ENCODE measurements at places on chromosomes 2 and 18.

- DNase-seq = peak; percentile 8
Measured at GRCh38 chr18:32301976-32302743, 112.3 kb downstream of the MEP1B start.

DNA sequence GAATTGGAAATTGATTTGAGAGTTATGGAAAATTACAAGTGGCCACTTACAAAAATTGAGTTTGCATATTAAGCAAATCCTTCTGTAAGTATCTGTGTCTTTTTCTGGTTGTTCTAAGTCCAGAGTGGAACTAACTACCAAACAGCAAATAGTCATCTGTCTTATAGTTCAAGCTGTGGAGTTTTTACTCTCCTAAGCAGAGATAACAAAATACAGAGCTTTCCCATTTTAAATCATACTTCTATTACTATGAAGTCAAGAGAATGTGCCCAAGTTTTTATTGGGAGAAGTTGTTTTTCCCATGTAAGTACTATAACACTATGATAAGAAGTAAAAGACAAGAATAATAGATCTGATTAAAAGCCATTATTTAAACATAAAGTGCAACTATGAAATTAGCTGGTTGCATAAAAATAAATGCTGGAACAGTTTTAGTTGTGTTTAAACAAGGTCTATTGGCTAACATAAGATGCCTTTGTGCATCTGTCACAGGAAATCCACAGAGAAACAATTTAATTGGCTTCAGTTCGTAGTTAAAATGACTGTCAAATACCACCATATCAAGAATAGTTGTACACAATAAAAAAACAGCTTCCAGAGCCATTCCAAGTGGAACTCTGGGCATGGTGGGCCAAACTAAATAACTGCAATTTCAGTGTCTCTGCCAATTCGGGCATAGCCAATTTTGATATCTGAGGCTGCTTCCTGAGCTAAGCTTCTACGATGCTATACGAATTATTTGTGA is 1467.4 kb upstream of the NXPH2 start:
- DNase-seq = no peak

- no peak for DNase-seq
Measured at GRCh38 chr2:191806396-191806795, 40.5 kb downstream of the CAVIN2 start.

- DNase-seq = no peak
Measured at GRCh38 chr2:174763780-174764179, 492 bp downstream of the CHRNA1 start.

Data from RPMI8226 (cell line).